ENCODE measurements at places on chromosomes 6 and 20.

DNA sequence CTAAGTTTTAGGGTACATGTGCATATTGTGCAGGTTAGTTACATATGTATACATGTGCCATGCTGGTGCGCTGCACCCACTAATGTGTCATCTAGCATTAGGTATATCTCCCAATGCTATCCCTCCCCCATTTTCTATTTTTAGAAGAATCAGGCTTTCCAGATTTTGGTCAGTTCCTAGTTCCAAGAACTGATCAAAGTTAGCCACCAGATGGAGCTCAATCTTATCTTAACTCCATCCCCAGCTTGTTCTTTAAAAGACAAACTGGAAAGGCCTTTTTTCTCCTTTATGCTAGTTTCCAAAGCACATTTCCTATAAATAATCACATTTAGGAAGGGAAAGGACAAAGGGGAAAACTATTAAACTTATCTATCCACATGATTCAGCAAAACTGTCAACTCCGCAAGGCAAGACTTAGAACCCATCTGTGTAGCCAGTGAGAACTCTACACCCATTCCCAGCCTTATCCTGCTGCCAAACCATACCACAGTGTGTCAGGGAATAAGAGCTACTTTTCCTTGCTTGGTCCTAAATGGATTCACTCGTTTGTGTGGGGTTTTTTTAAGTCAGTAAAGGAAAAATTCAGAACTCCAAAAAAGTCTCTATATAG is 22.8 kb upstream of the KHDC1 start:
- DNase-seq: no peak

GRCh38 chr6:34904990-34905613 is 16.0 kb downstream of the ANKS1A start:
- no peak for DNase-seq

DNA sequence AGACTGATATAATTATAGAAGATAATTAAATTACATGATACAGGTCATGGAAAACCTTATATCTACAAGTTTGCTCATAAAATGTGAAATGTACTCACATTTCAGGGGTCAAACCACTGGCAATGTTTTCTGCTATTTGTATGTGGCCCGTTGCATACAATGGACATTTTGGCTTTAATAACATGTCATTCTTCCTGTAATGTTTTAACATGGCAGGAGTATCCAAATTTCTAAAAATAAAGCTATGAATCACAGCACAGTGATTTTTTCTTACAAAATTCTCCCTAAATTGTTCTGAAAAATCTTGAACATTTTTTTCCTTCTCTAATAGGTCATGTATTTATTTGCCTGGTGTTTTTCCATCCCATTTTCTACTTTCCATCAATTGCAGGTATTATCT is 305.7 kb downstream of the SMOC2 start:
- no peak for DNase-seq

- DNase-seq: no peak
Observed at GRCh38 chr6:38716825-38717224, 1.7 kb downstream of the DNAH8 start.

DNA sequence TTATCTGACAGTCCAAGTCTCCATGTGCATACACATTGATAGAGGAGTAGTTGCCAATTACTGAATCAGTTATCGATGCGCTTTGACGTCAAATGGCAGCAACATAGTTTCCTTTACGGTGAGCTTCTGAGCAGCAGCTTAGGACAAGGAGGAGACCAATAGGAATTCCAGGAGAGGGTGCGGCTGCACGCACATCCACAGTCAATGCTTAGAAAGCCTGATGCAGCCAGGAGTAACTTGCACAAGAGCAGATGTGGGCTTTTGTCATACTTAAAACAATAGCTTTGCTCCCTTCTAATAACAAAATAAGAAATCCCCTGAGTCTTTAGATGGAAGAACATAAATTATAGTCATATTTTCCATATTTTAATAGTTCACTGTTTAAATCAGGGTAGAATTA is 442.1 kb downstream of the BCKDHB start:
- no peak for DNase-seq

DNA sequence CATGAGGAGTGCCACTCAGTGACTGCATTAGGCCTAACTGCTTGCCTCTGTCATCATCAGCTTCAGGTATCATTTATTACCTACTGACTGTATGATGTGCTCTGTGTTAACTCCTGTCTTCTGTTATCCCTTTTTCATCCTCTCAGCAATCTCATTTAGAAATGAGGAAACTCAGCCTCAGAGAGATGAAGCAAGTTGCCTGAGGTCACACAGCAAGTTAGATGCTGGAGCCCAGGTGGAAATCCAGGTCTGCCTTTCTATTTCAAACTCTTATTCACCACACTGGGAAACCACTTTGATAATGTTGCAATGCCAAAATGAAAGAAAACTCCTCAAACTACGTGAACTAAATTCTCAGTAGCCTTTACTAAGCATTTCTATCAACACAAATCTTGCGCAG is 1.3 kb downstream of the FERMT1 start:
- DNase-seq: no peak

DNA sequence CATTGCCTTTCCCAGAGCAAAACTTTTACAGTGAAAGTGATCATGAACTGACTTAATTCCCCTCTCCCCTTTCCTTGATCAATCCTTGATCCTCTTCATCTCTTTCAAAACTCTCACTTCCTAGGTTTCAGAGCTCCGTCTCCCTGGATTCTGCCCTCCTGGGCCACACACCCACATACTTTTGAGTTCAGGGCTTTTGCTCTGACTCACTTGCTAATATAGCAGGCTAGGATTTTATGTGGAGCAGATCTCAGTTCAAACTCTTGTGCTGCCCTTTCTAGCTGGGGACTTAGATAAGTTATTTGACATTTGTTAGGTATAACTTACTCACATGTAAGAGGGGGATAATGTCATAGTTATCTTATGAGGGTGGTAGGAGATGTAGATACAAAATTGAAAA is 109.1 kb upstream of the MLIP start:
- no peak for DNase-seq

DNA sequence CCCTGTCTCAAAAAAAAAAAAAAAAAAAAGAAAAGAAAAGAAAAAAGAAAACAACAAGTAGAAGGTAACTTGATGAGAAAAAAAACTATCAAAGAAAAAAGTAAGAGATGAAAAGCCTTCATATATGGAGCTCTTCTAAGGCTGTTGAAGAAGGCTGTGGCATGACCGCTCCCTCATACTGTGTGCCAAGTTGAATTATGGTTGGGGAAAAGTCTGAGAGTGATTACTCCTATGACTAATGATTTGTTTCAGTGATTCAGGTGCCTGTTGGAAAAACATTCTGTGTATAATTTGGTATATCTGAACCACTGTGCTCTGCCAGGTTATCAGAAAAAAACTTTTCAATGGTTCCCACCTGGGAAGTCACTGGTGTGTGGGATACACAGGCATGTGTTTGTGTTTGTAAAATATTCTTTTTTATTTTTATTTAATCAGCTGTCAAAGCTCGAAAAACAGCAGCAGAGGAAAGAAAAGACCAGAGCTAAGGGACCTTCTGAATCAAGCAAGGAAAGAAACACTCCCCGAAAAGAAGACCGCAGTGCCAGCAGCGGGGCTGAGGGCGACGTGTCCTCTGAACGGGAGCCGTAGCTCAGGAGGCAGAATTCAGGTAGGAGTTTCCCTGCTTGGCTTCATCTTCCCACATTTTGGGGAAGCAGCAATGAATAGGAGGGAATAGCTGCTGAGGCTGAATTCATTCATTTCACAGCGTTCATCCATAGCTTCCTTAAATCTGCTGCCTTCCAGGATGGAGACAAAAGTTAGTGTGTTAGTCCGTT is 69.7 kb upstream of the SCP2D1 start:
- DNase-seq: no peak

DNA sequence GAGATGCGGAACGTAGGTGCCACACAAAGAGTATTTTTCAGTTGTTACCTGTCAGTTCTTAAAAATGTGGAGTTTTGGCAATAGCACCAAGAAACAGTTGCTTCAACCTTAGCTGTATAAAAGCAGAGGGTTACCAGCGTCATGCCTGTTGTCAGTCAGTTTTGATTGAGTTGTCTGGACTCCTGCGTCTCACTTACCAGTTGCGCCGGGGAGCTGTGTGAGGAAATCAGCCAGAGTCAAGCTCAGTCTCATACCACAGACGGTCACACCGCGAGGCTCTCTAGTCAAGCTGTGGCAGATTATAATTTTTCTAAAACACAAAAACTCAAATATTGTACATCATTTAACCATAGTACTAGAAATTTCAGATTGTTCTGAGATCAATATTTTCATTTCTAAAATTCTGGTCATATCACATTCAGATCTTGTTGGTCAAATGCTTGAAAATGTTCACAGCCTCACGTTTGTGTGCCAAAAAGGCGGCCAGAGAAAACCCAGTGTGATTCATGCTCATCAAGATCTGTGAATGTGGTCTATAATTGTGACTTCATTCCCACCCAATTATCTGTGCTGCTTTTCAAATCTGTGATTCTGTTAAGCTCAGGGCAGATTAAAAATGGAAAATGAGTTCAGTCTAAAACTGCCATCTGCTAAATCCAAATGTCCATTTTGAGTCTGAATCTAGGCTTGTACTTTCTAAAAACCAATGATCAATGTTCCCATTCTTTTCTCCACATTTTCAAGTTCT is 37.5 kb downstream of the SASH1 start:
- no peak for DNase-seq

DNA sequence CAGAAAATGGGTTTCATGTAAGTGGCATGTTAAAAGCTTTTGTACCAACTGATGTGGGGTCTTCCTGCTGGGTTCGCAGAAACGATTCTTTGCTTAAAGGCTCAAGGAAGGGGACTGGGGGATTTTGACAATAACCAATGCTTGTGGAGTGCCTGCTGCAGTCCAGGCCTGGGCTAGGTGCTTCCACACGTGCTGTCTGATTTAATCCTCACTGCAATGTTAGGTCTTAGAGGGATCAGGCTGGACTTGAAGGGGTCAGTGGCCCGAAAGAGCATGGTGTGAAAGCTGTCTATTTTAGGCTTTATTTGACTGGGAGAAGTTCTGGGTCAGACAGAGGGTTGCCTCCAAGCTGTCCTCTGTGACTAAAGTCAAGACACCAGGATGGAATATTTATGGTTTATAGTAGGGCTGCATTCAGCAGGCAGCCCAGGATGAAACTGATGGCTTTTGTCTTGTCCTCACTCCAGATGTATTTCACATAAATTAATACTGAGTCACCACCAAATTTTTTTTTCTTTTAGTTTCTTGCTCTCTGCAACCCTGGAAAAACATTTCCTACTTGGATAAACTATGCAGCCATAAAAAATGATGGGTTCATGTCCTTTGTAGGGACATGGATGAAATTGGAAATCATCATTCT is 219.1 kb downstream of the ZMYND8 start:
- no peak for DNase-seq

GRCh38 chr6:107699254-107699653 is 124.9 kb downstream of the SCML4 start:
- no peak for DNase-seq

DNA sequence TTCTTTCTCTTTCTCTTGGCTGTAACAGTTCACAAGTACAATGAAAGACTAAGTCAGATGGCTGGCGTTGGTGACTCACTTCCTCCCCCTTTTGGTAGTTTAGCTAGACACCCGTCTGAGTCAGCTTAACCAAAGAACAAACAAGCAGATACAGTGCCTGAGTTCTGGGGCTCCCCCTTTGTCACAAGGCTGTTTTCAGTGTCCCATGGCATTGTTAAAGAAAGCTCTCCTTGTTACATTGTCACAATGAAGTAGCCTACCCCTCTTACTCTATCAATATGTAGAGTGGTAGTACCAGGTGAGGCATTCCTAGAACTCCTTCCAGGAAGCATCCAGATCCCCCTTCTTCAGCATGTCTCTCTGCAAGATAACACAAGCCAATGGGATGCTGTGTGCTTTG is 38.6 kb downstream of the KIAA0408 start:
- no peak for DNase-seq

- no peak for DNase-seq
Observed at GRCh38 chr20:17896193-17896723, 72.3 kb downstream of the SNX5 start.

GRCh38 chr6:25397406-25397805 is 118.2 kb downstream of the CARMIL1 start:
- DNase-seq: no peak

DNA sequence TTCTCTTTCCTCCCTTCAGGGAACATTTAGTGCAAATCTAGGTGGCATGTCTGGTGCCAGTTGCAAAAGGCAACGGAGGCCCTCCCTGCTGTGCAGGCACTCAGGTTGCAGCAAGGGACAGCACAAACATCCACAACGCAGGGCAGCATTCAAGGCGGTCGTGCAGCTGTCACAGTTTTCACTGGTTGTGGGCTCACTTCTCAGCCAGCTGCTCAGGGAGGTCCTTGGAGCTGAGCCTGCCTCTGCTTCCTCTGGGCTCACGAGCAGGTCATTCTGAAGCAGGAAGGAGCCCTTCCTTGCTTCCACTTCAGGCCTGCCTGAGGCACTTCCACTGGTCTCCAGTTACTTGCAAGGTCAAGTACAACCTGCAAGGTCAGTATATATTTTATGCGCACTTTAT is 3.8 kb upstream of the NPEPL1 start:
- DNase-seq: no peak

- DNase-seq: no peak
Observed at GRCh38 chr20:13865156-13865555, 80.3 kb downstream of the NDUFAF5 start.

GRCh38 chr6:154488802-154489437 is 21.6 kb downstream of the CNKSR3 start:
- no peak for DNase-seq

DNA sequence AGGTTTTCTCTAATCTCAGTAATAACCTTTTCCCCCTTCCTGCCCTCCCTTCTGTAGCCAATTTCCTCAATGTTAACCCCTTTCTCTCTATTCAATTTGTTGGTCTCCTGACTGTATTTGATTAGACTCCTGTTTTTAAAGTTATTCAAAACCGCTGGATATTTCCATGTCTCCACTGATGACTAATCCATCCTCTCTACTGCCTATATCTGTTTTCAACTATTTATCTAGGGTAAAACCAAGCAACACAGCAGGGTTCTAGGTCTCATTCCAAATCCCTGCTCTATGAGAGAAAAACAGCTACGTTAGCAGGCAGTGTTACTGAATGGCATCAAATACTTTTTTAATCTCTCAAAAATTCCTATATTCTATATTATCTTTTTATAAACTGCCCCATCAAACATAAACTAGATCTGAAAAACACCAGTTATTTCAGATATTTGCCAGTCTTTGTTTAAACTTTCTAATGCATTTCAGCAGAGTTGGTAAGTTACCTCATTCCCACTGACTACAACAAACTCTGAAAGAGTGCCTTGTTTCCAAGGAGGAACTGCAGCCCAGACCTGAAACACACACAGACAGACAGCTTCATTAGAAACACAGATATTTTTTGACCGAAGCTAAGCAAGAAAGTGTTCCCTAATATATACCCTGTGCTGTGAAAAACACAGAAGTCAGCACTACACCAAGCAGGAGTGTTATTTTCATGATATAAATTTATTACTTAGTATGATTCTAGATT is 8.2 kb downstream of the RTN4IP1 start:
- no peak for DNase-seq

- no peak for DNase-seq
Observed at GRCh38 chr6:77456531-77457248, 6.6 kb downstream of the HTR1B start.

- no peak for DNase-seq
Observed at GRCh38 chr20:20731000-20731944, 18.8 kb upstream of the RALGAPA2 start.

All from NCI-H1092 (cell line).